ENCODE measurements at places on chromosomes 2 and 18.

DNA sequence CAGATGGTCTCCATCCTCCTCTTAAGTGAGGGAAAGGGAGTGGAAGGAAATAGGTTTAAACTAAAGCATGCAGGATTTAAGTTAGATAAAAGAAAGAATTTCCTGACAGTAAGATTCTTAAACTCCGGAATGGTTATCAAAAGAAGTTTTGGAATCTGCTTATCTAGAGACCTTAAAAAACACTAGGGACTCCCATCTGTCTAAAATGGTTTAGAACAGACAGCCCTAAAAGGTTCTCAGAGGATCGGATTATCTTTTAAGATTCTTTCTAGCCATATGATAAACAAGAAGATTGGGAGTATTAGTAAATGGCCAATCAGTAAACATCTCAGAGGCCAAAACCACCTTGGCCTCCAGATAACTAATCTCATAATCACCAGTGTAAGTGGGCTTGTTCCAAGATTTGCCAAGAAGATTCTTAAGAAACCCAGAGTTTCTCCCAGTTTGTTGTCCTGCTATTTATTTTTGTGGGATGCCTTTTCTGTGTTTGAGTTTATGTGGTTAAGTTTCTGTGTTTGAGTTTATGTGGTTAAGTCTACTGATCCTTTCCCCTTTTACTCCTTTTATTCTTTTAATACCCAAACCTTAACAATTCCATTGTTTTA is 314.9 kb upstream of the NRP2 start:
- DNase-seq: no peak

DNA sequence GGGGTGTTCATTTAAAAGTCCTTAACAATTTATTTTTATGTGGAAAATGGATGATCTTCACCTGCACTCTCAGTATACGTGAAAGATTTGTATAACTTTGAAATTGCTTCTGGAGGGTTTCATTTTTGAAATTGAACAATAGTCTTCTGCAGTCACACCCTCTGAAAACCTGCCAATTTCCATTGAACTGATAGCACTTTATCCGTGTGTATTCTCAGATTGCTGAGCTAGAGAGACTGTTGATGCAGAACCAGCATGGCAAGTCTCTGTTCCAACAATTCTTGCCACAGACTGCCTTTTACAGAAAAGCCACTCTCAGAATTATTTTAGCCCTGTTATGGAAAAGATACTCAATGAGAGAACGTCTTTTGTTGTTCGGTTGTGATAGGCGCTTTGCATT is 6.6 kb upstream of the GULP1 start:
- no peak for DNase-seq

GRCh38 chr18:58017267-58017666 is 26.8 kb upstream of the NEDD4L start:
- DNase-seq: no peak

DNA sequence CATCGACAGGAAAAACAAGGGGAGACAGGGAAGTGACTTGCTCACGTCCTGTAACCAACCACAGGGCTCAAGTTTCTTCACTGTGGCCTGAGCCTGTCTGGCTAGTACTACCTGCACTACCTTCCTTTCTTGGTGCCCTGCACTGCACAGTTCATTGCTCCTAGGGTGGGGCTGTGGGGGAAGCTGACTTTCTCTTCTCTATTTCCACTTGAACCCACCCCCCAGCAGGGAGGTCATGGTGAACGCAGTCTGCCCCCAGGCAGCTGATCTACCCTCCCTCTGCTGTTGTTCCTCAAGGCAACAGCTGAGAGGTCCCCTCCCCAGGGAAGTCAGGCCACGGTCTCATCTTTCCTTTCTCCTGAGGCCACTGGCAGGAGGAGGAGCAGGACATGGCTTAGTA is 532.1 kb downstream of the SOX11 start:
- DNase-seq: no peak

GRCh38 chr18:50853863-50854271 is 25.1 kb upstream of the ME2 start:
- peak; percentile 46 for DNase-seq

- DNase-seq: no peak
Observed at GRCh38 chr2:84686783-84687476, 170.6 kb downstream of the DNAH6 start.

- DNase-seq: peak; percentile 31
Observed at GRCh38 chr2:222320436-222321395, 21.9 kb upstream of the PAX3 start.

DNA sequence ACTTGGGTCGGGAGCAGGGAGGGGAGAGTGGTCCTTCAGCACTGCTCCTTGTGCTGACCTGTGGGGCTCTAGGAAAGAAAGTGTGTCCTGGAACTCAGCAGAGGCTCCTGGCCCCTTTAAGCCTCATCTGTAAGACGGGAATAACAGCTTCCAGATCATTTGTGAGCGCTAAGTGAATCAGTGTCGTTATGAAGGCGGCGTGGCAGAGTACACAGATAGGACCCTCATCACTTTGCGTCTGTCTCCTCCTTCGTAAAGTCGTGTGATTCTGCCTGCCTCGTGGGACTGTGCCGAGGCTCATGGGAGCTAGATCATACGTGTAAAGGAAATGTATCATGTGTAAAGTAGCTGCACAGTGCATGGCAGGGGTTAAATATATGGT is 18.6 kb downstream of the COLEC11 start:
- no peak for DNase-seq

DNA sequence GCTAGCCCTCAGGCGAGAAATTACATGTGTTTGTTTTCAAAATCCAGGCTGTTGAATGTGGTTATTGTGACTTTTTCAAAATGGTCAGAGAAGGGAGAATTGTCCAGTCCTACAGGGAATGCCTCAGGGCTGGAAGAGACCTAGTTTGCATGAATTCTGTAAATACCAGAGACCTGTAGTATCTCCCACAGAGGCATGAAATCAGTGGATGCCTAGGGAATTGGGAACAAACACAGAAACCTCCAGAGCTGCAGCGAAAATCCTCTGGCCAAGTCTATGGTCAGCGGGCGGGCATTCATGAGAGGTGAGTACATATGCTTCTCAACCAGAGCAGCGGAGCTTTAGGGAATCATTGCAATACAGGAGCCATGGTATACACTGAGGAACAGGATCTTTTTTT is 1596.5 kb upstream of the NXPH2 start:
- no peak for DNase-seq

DNA sequence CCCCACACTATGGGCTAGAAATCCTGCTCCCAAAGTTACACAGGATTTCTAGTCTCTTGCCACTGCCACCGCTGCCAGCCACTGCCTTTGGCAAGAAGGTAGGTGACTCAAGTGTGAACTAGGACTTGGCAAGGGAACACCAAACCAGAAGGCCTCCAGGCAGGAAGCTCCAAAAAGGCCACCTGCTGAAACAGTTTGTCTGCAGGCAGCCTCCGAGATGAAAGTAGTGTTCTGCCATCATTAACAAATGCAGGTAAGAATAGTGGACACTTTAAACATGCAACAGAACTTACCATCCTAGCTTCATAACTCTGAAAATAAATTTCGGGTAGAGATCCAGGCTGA is 3.9 kb downstream of the ANKRD44 start:
- peak; percentile 9 for DNase-seq

- DNase-seq: no peak
Observed at GRCh38 chr2:207086136-207086535, 79.6 kb downstream of the KLF7 start.

GRCh38 chr18:70931942-70932814 is 643.3 kb downstream of the SOCS6 start:
- peak; percentile 50 for DNase-seq

DNA sequence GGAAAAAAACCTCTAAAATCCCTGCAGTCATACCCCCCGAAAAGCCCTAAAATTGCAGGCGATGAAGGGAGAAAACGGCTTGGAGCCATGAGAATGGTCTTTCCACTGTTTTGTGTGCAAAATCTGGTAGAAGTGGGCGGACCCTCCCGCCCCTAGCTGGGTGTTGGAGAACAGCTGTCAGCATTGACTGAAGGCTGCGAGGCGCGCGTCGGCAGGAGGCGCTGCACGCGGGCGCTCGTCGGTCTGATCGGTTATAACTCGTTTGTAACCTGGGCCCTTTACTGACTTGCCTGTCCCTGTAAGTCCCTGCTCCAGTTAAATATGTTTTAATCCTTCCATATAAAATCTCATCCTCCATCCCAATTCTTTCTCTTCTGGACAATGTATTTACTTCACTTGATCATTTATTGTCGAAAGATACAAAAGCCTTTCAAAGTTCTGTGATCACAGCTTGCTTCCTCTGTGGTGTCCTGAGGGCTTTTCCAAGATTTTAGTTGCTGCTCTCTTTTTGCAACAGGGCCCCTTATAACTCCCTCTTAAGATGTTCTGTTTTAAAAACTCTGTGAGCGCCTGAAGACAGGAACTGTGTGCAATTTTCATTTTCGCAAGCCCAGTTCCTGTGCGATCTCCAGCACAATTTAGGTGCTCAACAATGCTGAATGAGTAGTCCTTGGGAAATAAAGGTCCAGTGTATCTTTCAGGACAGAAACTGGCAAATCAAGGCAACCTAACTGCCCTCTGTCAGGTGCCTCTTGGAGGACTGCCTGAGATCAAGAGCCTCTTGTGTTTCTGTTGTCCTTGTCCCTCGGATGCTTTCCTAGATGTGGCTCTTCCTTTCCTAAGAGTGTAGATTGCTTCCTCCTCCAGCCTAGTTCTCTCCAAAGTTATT is 918 bp upstream of the HNRNPLL start:
- peak; percentile 88 for DNase-seq

DNA sequence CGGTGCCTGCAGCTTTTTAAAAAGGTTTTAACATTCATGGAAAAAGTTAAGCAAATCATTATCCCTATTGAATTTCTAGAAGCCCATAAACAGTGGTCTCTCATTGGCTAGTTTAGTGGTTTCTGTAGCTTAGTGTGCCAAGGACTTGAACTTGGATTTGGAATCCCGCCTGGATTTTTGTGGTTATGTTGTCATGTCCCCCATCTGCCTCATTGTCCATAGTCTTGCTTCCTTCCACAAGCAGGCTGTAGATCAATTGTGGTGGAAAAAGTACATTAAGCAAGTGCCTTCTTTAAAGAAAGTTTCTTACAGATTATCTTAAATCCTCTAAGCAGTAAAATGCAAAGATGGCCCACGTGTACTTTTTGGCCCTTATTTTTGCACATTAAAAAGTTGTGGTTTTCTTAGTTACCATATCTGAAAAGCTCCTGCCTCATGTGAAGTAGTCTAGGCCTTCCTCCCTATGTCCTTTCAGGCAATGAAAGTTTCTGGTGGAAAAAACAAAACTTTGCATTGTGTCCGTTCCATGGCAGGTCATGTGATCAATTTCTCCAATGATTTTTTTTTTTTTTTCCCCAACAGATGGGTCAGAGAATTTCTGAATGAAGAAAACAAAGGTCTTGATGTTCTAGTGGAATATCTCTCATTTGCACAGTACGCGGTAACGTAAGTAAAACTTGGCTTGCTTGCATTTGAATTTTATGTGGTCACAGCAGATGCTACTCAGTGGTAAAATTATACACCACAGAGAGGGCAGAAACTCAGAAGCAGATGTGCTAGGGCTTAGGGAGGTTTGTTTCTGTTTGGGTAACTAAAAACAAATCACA is 158.9 kb downstream of the PRPF40A start:
- peak; percentile 95 for DNase-seq

GRCh38 chr2:220473611-220474010 is 846.2 kb downstream of the SLC4A3 start:
- no peak for DNase-seq

DNA sequence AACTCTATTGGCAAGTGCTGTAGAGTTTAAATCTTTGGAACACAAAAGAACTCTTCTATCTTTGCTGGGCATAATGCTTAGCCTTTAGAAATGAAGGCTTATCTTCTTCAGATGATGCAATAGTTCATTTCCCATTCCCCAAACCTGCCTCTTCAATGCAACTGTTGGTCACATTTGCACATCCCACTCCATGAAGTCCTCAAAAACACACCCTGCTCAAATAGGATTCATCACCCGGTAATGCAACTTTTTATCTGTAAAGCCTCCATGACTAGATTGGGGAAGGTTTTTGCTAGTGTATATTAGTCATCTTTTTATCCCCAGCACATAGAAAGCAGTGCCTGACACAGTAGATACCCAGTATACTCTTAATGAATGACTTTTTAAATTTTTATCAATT is 376.4 kb downstream of the RBM43 start:
- DNase-seq: no peak

DNA sequence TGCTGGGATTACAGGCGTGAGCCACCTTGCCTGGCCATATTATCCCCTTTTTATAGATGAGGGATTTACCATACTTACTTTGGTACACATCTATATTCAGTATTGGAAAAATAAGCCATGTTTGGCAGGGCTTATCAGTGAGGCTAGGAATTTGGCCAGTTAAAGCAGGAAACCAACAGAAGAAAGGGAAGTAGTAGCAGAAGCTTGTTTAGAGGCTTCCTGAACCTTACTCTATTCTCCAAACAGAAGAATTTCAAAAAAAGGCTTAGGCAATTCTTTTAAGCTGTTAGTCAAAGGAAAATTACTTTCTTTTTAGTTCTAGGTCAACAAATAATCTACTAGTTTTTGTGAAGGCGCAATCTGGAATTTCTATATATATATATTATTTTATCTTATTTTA is 3.2 kb upstream of the GLS start:
- DNase-seq: no peak

- DNase-seq: no peak
Observed at GRCh38 chr2:210003359-210003758, 921 bp downstream of the RPE start.

DNA sequence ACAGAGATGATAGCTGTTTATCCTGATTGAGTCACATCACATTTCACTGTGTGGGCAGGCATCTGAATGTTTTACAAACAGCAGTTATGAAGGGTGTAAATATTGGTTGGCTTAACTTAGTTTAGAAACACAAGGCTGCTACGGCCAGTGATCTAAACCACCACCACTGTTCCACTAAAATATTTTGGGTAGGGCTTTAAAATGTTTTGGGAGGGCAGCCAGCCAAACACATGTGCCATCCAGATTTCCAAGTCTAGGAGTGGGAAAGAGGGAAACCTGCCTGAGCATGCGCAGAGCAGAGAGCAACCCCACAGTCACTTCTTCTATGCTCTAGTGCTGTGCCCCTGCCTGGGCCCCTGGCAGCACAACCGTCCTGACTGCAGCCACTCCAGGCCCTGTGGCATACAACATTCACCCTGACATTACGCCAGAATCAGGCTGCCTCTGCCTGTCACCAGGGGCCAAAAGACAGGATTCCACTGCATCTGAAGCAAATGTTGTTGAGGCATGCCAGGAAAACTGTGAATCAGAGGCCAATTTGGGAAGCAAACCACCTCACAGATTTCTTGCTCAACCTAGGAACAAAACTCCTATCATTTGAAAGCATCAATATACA is 74.8 kb upstream of the COL5A2 start:
- no peak for DNase-seq

Data from astrocyte of the spinal cord (primary cell).